ENCODE measurements at places on chromosomes 16 and 17. TPM values are rescaled to one million over a fixed set of nuclear protein-coding genes. Genes with fewer than 3 reads are reported as not detected.
A peak's percentile ranks its signal among the peaks of the same experiment; 100 is the strongest.

- peak within 1 kb of the TSS; percentile 93 for H3K27ac ChIP-seq
- H3K27me3 ChIP-seq: no peaks in the 10 kb centered on the region
- peak within 1 kb of the TSS; percentile 12 for H3K4me3 ChIP-seq
- H3K4me1 ChIP-seq: peaks cover 29% of the 10 kb centered on the region
- DNase-seq: peak; percentile 96
Observed at GRCh38 chr17:2041561-2042389, at the start of gene OVCA2. Gene OVCA2, plus strand, starts transcription at chr17:2042022. Its CDS starts 26 bp downstream, at chr17:2042048.

Gene FKBP10
- polyA plus RNA-seq: 28.4 TPM

- H3K36me3 ChIP-seq: no peaks in the 10 kb centered on the region
- no peaks in the 10 kb centered on the region for H3K27me3 ChIP-seq
- no peak overlapping the region for H3K27ac ChIP-seq
- no peaks in the 10 kb centered on the region for H3K4me1 ChIP-seq
- no peak for DNase-seq
Observed at GRCh38 chr16:68166264-68166663, 69.7 kb downstream of the ESRP2 start.

DNA sequence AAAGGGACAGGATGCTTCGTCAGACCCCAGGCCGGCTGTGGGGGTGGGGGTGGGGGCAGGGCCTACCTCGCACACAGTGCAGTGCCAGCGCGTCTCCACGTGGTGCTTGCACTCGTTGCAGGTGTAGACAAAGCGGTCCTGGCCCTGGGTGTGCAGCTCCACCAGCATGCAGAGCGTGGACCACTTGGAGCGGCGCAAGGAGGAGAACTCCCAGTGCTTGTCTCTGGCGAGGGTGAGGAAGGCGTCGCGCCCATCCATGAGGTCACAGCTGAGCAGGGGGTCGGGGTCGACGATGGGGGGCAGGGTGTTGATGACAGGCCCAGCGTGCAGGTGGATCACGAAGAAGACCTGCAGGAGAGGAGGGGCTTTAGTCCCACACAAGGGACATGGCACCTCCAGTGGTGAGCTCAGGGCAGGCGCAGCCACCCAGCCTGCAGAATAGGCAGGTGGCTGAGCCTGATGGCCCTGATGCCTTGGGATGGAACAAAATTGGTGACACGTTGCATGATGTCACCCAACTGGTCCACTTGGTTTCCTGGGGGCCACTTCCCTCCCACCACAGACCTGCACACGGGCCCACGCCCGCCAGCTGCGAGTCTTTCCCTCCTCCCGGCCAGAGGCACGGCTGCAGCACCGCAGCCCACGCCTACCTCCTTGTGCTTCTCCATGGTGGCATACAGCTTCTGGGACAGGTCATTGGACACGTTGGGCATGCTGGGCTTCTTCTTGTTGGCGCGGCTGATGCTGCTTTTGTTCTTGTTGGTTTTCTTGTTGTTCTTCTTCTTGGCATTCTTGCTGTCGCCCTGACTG is 14.0 kb upstream of the TRAP1 start:
- H3K4me1 ChIP-seq: no peaks in the 10 kb centered on the region
- no peaks in the 10 kb centered on the region for H3K27me3 ChIP-seq
- DNase-seq: no peak
- H3K4me3 ChIP-seq: no peak overlapping the region

Gene TRPV2
- polyA plus RNA-seq: 61.7 TPM

- H3K27me3 ChIP-seq: no peaks in the 10 kb centered on the region
- DNase-seq: no peak
- no peaks in the 10 kb centered on the region for H3K36me3 ChIP-seq
- H3K27ac ChIP-seq: no peak overlapping the region
- H3K4me1 ChIP-seq: no peaks in the 10 kb centered on the region
Observed at GRCh38 chr16:50858376-50858775, 116.5 kb downstream of the CYLD start.

DNA sequence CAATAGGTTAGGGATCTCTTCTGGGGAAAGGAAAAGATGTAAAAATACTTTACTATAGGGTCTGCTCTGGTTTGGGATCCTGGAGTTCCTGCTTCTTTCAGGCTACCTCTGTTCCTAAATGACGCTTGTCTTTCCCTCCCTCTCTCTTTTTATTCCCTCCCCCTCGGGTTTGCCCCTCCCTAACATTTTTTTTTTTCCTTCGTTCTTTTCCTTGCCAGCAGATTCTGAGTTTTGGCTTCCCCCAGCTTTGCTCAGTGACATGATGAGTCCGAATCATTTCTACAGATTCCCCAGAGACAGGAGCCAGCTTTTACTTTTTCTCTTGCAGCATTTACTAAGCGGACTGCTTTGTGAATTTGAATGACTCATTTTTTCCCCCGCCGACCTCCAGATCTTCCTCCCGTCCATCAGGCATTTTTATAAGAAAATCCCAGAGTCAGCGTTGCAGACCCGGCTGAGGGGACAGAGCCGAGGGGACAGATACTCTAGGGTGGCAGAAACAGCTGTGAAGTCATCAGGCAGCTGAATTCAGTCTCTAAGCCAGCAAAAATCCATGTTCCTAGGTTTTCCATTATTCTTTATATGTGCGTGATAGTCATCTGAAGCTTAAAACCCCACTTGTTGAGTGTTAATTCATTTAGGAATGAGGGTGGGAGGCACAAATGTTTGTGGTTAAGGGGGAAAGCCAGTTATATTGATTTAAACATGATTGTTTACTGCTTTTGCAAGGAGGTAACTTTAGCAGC is at the start of gene TMEM100:
Gene TMEM100, minus strand, starts transcription at position 123 of the 746 bp plus-strand sequence. CDS start 1,794 bp downstream, outside the sequence.
- H3K36me3 ChIP-seq: no peaks in the 10 kb centered on the region
- peaks cover 8% of the 10 kb centered on the region for H3K4me1 ChIP-seq
- peak within 1 kb of the TSS; percentile 12 for H3K4me3 ChIP-seq
- DNase-seq: peak; percentile 39

Gene ADAP2
- 15.7 TPM for polyA plus RNA-seq

Gene STUB1
- polyA plus RNA-seq: 177 TPM

Gene SPNS1
- 168 TPM for polyA plus RNA-seq

Gene GLTPD2
- not detected for polyA plus RNA-seq

DNA sequence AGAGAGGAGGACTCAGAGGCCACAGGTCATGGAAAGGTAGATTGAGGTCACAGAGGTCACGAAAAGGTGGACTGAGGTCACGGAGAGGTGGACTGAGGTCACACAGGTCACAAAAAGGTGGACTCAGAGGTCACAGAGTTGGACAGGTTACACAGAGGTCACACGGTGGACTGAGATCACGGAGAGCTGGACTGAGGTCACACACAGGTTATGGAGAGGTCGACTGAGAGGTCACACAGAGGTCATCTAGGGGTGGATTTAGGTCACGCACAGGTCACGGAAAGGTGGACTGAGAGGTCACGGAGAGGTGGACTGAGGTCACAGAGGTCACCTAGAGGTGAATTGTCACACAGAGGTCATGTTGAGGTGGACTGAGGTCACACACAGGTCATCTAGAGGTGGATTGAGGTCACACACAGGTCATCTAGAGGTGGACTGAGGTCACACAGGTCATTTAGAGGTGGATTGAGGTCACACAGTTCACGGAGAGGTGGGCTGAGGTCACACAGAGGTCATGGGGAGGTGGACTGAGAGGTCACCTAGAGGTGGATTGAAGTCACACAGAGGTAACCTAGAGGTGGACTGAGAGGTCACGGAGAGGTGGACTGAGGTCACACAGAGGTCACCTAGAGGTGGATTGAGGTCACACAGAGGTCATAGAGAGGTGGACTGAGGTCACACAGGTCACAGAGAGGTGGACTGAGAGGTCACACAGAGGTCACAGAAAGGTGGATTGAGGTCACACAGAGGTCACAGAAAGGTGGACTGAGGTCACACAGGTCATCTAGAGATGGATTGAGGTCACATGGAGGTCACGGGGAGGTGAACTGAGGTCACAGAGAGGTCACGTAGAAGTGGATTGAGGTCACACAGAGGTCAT is 26.7 kb upstream of the JPT2 start:
- no peaks in the 10 kb centered on the region for H3K27me3 ChIP-seq
- no peak overlapping the region for H3K4me3 ChIP-seq
- no peak for DNase-seq
- H3K27ac ChIP-seq: no peak overlapping the region

Gene TMEM208
- 75.3 TPM for polyA plus RNA-seq

DNA sequence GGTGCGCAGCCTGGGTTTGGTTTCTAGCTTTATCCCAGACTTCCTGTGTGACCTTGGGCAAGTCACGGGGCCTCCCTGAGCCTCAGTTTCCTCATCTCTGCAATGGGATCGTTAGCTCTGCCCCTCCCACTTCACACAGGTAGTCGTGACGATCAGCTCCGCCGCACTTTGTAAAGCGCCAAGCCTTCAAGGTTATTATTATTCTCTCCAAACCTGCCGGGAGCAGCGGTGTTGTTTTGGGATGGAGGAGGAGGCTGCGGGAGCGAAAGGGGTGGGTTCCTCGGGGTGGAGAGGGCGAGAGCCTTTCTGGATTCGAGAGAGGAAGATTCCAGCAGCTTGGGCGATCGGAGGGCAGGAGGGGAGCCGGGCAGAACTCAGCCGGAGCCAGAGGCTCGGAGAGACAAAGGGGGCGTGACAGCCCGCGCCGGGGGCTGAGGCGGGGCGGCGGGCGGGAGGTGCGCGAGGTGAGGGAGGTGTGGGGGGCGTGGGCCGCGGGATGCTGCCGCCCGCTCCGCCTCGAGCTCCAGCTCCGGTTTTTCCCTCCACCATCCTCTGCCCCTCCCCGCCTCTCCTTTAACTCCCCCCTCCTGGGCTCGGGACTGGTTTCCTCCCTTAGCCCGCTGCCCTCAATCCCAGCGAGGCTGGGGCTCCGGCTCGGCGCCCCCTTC is at the start of gene EFNB3:
Gene EFNB3, plus strand, starts transcription at position 602 of the 668 bp plus-strand sequence. CDS start 397 bp downstream, outside the sequence.
- H3K4me3 ChIP-seq: peak within 1 kb of the TSS; percentile 47
- no peaks in the 10 kb centered on the region for H3K36me3 ChIP-seq
- DNase-seq: no peak

DNA sequence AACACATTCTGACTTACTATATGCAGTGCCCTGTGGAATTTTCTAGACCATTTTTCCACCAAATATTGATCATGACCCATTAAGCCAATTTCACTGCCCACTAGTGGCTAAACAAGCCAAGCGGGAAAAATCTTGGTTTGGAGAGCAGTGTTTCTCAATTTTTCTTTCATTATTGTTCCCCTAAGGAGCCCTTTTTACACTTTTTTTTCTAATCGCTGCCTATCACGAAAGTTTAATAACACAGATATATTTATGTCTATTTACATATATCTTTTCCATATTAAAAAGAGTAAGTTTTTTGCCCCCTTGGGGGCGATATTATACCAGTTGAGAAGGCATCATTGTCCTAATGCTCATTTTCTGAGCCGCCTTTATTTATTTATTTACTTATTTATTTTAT is 10.8 kb upstream of the TLCD3B start:
- no peak overlapping the region for H3K27ac ChIP-seq
- no peaks in the 10 kb centered on the region for H3K4me1 ChIP-seq
- no peak overlapping the region for H3K4me3 ChIP-seq
- H3K27me3 ChIP-seq: no peaks in the 10 kb centered on the region
- no peak for DNase-seq
- H3K36me3 ChIP-seq: no peaks in the 10 kb centered on the region

GRCh38 chr17:63827002-63827800 is at the start of the genes FTSJ3 and PSMC5:
Gene FTSJ3, minus strand, starts transcription at chr17:63827663. Its CDS starts 761 bp downstream, at chr17:63826902.
Gene PSMC5, plus strand, starts transcription at chr17:63827431. Its CDS starts 60 bp downstream, at chr17:63827491.
- peaks cover 70% of the 10 kb centered on the region for H3K36me3 ChIP-seq
- peak within 1 kb of the TSS; percentile 67 for H3K27ac ChIP-seq
- H3K27me3 ChIP-seq: no peaks in the 10 kb centered on the region
- peak; percentile 96 for DNase-seq

- no peaks in the 10 kb centered on the region for H3K4me1 ChIP-seq
- no peaks in the 10 kb centered on the region for H3K27me3 ChIP-seq
- peaks cover 8% of the 10 kb centered on the region for H3K36me3 ChIP-seq
- H3K27ac ChIP-seq: no peak overlapping the region
- DNase-seq: no peak
Observed at GRCh38 chr17:47714773-47715396, 18.2 kb upstream of the TBX21 start.

GRCh38 chr17:79954281-79955166 is 81.1 kb downstream of the TBC1D16 start:
- H3K4me3 ChIP-seq: no peak overlapping the region
- H3K36me3 ChIP-seq: peaks cover 6% of the 10 kb centered on the region
- H3K27ac ChIP-seq: no peak overlapping the region
- H3K27me3 ChIP-seq: no peaks in the 10 kb centered on the region
- DNase-seq: peak; percentile 27

Gene PABPN1L
- 1.1 TPM for polyA plus RNA-seq

DNA sequence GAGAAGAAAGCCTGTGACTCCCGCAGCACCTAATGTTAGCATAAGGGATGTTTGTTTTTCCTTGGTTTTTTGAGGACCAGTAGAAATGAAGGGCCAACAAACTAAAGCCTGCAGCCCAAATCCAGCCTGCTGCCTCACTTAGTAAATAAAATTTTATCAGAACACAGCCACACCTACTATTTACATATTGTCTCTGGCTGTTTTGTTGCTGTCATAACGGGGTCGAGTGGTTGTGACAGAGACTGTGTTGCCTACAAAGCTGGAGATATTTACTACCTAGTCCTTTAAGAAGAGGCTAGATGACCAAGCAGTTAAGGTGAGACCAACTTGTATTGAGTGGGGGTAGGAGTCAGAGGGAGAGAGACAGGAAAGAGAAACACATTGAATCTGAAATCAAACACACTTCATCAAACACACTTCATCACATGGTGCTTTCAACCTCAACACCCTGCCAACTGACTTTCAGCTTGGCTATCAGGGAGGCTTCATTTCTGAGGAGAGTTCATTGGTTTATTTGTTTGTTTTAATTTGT is 546.3 kb upstream of the CDH11 start:
- no peaks in the 10 kb centered on the region for H3K36me3 ChIP-seq
- no peaks in the 10 kb centered on the region for H3K27me3 ChIP-seq
- H3K4me1 ChIP-seq: no peaks in the 10 kb centered on the region
- no peak overlapping the region for H3K4me3 ChIP-seq
- no peak for DNase-seq

Gene TBC1D24
- 3.9 TPM for polyA plus RNA-seq

GRCh38 chr16:49399594-49400364 is 26.2 kb downstream of the C16orf78 start:
- H3K27me3 ChIP-seq: no peaks in the 10 kb centered on the region
- no peaks in the 10 kb centered on the region for H3K4me1 ChIP-seq
- no peak overlapping the region for H3K4me3 ChIP-seq
- no peaks in the 10 kb centered on the region for H3K36me3 ChIP-seq
- no peak overlapping the region for H3K27ac ChIP-seq

DNA sequence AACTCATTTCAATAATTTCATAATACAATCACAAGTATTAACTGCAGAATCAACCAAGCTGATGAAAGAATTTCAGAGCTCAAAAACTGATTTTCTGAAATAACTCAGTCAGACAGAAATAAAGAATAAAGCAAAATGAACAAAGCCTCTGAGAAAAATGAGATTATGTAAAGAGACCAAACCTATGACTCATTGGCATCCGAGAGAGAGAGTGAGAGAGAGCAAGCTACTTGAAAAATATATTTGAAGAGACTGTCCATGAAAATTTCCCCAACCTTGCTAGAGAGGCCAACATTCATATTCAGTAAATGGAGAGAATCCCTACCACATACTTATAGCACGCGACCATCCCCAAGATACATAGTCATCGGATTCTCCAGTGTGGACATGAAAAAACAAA is 1376.4 kb downstream of the CDH11 start:
- H3K27ac ChIP-seq: no peak overlapping the region
- H3K36me3 ChIP-seq: no peaks in the 10 kb centered on the region
- H3K27me3 ChIP-seq: no peaks in the 10 kb centered on the region

Measured in adrenal gland (tissue), 19 donors.